ENCODE measurements at places on chromosomes 5 and 9. TPM values are rescaled to one million over a fixed set of nuclear protein-coding genes. Genes with fewer than 3 reads are reported as not detected.
A peak's percentile ranks its signal among the peaks of the same experiment; 100 is the strongest.

DNA sequence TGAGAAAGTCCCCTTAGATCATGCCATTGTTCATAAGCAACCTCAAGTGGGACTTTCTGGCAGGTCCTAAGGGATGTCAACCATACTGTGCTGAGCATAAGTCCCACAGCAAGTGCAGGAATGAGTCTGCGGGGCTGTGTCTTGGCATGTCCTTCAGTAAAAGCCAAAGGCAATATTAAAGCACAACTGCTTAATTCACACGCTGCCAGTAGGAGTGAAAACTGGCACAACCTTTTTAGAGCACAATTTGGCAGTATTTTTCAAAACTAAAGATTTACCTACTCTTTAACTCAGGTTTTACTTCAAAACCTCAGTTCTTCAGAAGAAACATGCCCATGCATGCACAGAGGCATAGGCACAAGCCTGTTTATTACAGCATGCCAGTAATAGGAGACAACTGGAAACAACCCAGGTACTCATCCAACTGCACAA, 24.4 kb upstream of the SMAD5 start:
- no peak for DNase-seq

DNA sequence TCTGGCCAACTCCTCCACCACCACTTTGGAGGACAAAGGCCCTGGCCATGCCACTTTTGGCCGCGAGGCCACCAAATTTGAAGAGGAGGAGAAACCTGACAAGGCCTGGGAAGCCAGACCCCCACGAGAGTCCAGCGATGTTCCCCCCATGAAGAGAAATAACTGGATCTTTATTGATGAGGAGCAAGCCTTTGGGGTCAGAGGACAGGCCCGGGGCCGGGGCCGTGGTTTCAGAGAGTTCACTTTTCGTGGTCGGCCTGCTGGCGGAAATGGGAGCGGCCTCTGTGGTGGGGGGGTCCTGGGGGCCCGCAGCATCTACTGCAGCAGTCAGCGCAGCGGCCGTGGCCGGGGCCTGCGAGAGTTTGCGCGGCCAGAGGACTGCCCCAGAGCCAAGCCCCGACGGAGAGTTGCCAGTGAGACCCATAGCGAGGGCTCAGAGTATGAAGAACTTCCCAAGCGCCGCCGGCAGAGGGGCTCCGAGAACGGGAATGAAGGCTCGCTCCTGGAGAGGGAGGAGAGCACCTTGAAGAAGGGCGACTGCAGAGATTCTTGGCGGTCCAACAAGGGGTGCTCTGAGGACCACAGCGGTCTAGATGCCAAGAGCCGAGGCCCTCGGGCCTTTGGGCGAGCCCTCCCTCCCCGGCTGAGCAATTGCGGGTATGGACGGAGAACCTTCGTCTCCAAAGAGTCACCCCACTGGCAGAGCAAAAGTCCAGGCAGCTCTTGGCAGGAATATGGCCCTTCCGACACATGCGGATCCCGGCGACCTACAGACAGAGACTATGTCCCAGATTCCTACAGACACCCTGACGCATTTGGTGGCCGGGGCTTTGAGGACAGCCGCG, 27.4 kb upstream of the POMT1 start:
- peak; percentile 50 for DNase-seq

DNA sequence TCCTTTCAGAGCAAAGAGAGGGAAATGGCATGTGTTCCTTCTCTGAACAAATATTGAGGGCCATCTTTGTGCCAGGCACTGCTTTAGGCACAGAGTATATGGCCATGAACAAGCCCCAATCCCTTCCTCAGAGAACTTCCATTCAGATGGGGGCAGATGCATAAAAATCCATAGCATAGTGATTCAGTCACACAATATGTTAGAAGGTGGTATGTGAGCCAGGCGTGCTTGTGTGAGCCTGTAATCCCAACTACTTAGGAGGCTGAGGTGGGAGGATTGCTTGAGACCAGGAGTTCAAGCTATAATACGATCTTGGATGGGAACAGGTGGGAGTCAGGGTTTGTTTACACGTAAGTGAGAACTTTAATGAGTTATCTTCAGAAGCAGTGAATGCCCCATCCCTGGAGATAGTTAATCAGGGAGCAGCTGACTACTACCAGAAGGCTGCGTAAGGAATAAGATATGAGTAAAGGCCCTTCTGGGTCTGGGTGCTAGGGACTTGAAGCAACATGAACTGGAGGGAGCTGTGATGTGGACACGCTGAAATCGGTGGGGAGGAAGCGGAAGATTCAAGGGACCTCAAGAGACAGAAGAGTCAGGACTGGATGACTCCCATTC, 27.1 kb downstream of the NANS start:
- no peak for DNase-seq

SLC45A2 gene
- not detected for total RNA-seq

DNA sequence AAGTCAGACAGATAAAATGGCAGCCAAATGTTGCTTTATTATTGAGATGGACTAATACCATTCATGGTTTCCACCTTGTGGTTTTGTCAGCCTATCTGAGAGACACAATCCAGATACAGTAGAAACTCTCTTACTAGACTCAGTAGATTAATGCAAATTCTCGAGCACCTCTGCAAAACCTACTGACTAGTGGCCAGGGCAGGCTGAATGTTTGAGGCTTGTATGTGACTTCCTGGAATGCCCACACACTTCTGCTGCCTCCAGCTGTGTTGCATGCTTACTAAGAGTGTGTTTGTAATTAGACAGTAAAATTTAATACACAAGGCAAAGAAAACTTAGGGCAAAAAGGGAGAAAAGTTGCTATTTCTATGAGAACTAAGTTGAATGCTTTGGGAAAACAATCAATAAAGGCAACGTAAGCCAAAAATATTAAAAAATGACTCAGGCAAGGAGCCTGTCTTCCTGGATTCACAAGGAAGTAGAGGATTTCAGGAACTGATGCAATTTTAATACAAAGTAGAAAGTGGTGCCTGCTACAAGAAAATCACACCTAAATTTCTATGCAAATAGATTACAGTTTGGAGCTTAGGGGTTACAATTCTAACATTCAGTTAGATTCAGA, 30.2 kb upstream of the CCNG1 start:
- DNase-seq, result no peak

- no peak for DNase-seq
These were observed 244.4 kb upstream of the FBXL7 start for GRCh38 chr5:15255576-15255975.

- no peak for DNase-seq
These were observed 14.5 kb upstream of the TAS2R1 start for GRCh38 chr5:9644630-9645029.

DNA sequence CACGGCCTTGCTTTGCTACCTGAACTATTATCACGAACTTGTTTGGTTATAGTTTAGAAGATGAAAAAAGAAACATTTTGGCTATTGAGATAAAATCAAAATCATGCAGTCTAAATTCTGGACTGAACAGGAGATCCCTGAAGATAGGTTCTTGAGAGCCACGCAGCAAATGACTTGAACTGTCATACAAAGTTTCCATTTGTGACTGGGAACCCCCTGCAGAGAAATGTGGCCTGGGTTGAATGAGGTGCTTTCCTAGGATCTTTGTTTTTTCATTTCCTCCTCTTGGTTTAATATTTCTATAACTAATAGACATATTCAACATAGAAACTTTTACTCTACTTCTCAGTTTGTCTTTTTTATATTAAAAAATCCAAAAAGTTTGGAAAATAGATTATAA, 184.7 kb upstream of the TRPM3 start:
- no peak for DNase-seq

DNA sequence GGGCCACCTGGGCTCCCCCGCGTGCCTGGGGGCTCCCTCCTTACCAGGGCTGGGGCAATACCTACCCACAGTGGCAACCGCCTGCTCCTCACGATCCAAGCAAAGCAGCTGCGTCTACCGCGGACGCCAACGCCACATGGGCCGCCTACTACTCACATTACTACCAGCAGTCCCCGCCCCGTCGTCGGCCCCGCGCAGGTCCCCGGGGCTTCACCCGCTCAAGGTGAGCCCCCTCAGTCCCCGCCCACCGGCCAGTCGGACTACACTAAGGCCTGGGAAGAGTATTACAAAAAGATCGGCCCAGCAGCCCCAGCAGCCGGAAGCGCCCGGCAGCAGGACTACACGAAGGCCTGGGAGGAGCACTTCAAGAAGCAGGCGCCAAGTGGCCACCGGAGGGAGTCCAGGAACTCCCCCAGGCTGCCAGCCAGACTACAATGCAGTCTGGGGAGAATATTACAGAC, 106.0 kb upstream of the MTAP start:
- no peak for DNase-seq

ZNF169 gene
- total RNA-seq, result 15.5 TPM

RAD17 gene
- 22.1 TPM for total RNA-seq

- DNase-seq, result no peak
These were observed 192.7 kb downstream of the DAB2IP start for GRCh38 chr9:121844098-121844497.

GRCh38 chr5:81247441-81247972, 14.4 kb downstream of the CKMT2 start:
- DNase-seq, result no peak

PCDHB4 gene
- total RNA-seq, result not detected

- no peak for DNase-seq
These were observed 720.8 kb upstream of the ZNF608 start for GRCh38 chr5:125467222-125467621.

All from natural killer cell treated with Interleukin-12 subunit alpha and Interleukin-12 subunit beta and Interleukin-15 and Interleukin-18, amount 100 ng/mL, for 72 hours (primary cell).